ENCODE measurements at places on chromosomes 2 and 18.

DNA sequence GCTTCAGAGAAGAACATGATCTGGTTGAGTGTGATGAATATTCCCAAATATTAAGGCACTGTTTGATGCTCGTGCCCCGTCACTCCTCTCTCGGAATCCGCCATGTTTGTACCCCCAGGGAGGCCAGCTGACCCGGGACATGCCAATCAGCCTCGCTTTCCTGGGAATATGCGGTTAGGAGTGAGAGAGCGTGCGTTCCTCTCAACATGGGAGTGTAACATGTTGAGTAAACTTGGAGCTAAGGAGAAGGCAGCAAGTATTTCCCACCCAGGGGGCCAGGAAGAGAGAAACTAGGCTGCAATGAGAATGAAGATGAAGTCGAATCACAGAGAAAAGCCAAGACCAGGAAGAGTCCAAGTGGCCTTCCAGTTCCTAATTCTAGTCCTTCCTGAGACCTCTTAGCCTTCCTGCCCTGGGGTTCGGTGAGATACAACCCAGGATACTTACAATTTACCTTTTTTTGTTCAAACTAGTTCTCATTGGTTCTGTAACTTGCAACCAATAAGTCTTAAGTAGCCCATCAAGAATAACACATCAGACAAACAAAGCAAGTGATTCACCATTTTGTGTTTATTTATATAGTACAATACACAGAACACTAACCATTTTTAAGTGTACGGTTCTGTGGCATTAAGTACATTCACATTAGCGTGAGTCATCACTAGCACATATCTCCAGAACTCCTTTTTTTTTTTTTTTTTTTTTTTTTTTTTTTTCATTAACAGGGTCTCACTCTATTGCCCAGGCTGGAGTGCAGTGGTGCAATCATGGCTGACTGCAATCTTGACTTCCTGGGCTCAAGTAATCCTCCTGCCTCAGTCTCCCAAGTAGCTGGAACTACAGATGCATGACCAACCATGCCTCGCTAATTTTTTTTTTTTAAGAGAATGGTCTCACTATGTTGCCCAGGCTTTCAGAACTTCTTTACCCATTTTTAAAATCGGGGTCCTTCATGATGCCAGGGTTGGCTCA, 36.4 kb upstream of the SLC1A4 start:
- no peaks in the 10 kb centered on the region for H3K4me1 ChIP-seq
- no peak overlapping the region for H3K27ac ChIP-seq
- no peaks in the 10 kb centered on the region for H3K36me3 ChIP-seq

GRCh38 chr2:149679286-149679685, 91.7 kb upstream of the MMADHC start:
- no peaks in the 10 kb centered on the region for H3K27me3 ChIP-seq
- no peak overlapping the region for H3K27ac ChIP-seq
- DNase-seq: no peak
- H3K4me1 ChIP-seq: no peaks in the 10 kb centered on the region

DNA sequence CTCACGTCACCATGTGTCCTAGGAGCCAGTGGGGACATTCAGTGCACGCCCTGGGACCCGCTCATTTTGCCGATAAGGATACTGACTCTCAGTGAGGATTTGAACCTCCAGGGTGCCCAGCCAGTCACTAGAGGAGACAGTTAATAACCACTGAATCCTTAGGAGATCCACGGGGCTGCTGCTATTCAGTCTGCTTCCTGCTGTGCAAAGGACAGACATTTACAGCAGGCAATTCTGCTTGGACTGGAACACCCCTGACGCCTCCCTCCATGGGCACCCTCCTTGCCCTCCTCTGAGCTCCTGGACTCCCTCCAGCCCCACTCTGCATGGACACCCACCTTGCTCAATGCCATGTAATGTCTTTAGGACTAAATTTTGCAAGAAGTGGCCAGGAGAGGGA, 265.5 kb downstream of the EIPR1 start:
- H3K4me3 ChIP-seq: no peak overlapping the region
- H3K27ac ChIP-seq: no peak overlapping the region
- no peaks in the 10 kb centered on the region for H3K4me1 ChIP-seq
- no peaks in the 10 kb centered on the region for H3K27me3 ChIP-seq
- no peak for DNase-seq
- no peaks in the 10 kb centered on the region for H3K36me3 ChIP-seq

DNA sequence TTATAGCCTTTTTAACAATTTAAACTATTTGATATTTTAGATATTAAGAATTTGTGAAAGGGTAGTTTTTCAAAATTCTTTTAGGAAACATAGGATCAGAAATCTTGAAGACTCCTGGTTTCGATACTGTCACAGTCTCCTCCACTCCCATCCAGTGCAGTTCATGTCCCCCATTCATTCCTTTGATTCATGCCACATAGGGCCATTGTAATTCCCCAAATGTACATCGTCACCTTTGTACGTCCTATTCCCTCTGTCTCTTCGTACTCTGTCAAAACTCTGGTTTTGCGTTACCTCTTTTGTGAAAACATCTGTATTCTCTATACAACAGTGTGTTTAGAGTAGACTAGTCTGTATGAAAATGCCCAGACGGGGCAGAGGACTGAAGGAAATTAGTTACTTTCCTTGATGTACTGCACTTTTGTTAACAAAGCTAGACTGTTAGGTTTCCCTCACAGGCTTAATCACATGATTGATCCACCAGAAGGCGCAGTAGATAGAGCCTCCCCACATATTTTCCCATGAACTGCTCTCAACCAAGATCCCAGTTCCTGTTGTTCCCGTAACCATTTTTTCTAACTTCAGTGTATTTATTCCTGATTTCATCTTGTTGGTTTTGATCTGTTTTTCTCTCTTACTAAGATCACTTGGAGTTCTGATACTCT, 2.5 kb downstream of the MRPL35 start:
- no peak overlapping the region for H3K4me3 ChIP-seq
- H3K27ac ChIP-seq: no peak overlapping the region
- DNase-seq: no peak
- no peaks in the 10 kb centered on the region for H3K27me3 ChIP-seq

DNA sequence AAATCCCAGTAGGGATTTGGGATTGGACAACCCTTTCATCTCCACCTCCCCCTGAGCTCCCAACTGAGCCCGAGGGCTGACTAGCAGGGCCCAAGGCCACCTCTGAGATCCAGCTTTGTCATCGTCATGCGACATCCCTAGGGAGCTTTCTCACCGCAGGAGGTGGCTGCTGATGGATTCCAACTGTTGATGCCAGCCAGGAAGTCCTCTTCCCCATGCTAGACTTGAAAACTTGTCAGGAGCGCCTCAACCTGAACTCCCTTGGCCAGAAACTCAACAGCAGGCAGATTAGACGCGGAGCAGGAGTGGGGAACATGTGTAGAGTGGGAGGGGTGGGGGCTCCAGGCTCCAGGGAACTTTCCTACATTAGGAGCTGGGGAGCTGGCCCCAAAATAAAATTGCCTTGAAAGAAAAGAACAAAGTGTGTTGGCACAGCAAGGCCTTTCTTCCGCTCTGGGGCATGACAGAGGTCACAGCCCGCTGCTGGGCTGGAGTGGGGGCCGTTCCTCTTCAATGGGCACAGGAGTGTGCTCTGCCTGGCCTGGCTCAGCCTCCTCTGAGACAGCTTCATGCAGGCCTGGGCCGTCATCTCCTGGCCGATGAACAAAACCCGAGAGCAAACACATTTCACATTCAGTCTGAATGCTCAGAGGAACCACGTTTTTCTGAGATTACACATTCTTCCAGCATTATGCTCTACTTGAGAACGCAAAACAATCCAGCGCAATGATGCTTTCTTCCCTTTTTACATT, 34.5 kb downstream of the EMILIN2 start:
- DNase-seq: no peak
- no peak overlapping the region for H3K27ac ChIP-seq
- no peaks in the 10 kb centered on the region for H3K4me1 ChIP-seq

DNA sequence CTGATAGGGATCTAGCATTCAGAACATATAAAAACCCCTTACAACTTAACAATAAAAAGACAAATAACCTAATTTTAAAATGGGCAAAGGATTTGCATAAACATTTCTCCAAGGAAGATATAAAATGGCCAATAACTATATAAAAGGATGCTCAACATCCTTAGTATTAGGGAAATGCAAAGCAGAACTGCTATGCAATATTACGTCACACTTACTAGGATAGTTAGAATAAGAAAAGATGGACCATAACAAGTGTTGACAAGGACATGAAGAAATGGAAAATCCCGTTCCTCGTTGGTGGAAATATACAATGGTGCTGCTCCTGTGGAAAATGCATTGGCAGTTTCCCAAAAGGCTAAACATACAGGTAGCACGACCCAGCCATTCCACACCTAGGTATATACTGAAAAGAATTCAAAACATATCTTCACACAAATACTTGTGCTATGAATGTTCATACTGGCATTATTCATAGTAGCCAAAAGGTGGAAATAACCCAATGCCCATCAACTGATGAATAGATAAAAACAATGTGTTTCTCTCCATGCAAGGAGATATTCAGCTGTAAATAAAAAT, 48.2 kb upstream of the REV1 start:
- no peaks in the 10 kb centered on the region for H3K4me1 ChIP-seq
- H3K36me3 ChIP-seq: no peaks in the 10 kb centered on the region

DNA sequence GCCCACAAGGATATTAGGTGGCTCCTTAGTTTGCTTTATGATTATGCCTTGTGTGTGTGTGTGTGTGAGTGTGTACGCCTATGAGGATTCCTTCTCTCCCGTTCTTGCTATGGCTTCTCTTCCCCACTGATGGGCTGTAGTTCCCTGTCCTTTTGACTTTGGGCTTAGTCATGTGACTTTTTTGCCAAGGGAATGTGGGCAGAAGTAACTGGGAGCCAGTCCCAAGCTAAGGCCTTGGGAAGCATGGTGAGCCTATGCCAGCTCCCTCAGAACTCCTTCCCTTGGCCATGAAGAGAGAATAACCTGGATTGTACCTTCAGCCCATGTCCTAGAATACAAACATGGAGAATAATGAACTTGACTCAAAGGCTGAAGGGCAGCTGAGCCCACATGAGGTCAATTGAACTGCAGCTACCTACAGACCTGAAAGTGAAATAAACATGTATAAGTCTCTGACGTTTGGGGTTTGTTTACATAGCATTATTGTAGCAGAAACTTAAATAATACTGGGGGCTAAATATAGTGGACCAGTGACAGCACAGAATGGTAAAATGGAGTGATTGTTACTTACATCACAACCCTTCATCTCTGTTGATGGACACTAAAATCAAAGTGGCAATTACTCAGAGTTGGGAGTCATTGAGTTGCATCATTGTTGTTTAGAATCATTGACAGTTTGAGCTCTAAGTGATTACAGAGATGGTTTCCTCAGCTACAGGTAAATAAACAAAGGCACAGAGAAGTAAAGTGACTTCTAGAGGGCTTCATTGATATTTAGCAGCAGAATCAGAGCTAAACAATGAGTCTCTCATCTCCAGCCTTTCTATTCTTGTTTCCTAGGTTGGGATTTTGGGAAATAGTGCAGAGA, 15.3 kb upstream of the IL36G start:
- H3K4me3 ChIP-seq: no peak overlapping the region
- no peak overlapping the region for H3K27ac ChIP-seq
- no peaks in the 10 kb centered on the region for H3K36me3 ChIP-seq
- no peak for DNase-seq
- no peaks in the 10 kb centered on the region for H3K4me1 ChIP-seq

- no peak overlapping the region for H3K4me3 ChIP-seq
- no peak for DNase-seq
- no peak overlapping the region for H3K27ac ChIP-seq
- no peaks in the 10 kb centered on the region for H3K27me3 ChIP-seq
Observed at GRCh38 chr2:15120631-15121030, 440.5 kb downstream of the NBAS start.

GRCh38 chr18:28189400-28190239, 12.7 kb upstream of the CDH2 start:
- no peaks in the 10 kb centered on the region for H3K4me1 ChIP-seq
- H3K4me3 ChIP-seq: no peak overlapping the region

- H3K4me1 ChIP-seq: no peaks in the 10 kb centered on the region
- no peak overlapping the region for H3K4me3 ChIP-seq
- no peaks in the 10 kb centered on the region for H3K36me3 ChIP-seq
- H3K27me3 ChIP-seq: no peaks in the 10 kb centered on the region
- H3K27ac ChIP-seq: no peak overlapping the region
- no peak for DNase-seq
Observed at GRCh38 chr2:71551631-71551915, 98.2 kb downstream of the DYSF start.

DNA sequence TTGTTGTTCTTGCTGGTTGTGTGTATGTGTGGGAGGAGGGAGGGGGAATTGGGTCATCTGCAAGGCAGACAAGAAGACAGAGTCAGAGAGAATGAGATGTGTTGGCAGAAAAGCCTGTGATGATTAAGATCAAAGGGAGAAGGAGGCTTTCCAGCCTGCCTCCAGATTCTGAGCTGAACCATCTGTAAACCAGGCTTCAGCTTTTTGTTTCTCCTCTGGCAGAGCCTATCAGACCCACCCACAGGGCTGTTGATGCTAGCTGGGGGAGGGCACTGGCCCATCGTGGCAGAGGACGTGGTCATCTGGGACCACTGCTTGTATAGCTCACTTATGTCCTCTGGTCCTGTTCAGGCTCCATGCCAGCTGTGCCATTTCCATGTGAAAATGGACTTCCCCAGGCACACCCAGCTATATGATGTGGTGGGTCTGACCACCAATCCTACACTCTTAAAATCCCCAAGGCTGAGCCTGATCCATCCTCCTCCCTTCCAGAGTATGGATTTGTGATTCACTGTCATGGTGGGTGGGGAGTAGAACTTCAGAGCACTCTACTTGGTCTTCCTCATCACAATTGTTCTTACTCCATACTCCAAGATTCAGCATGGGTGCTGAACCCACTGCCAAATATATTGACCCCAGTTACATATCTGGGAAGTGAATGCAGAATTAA, 27.8 kb upstream of the COL6A3 start:
- H3K27me3 ChIP-seq: no peaks in the 10 kb centered on the region
- peaks cover 5% of the 10 kb centered on the region for H3K4me1 ChIP-seq
- no peak overlapping the region for H3K27ac ChIP-seq

GRCh38 chr2:207330912-207331311, 165.2 kb upstream of the KLF7 start:
- H3K4me1 ChIP-seq: no peaks in the 10 kb centered on the region
- H3K36me3 ChIP-seq: no peaks in the 10 kb centered on the region
- H3K27ac ChIP-seq: no peak overlapping the region
- H3K4me3 ChIP-seq: no peak overlapping the region
- no peak for DNase-seq
- no peaks in the 10 kb centered on the region for H3K27me3 ChIP-seq

- no peaks in the 10 kb centered on the region for H3K36me3 ChIP-seq
- no peak for DNase-seq
- no peak overlapping the region for H3K4me3 ChIP-seq
- no peak overlapping the region for H3K27ac ChIP-seq
- no peaks in the 10 kb centered on the region for H3K4me1 ChIP-seq
Observed at GRCh38 chr18:10329101-10329500, 125.3 kb upstream of the APCDD1 start.

DNA sequence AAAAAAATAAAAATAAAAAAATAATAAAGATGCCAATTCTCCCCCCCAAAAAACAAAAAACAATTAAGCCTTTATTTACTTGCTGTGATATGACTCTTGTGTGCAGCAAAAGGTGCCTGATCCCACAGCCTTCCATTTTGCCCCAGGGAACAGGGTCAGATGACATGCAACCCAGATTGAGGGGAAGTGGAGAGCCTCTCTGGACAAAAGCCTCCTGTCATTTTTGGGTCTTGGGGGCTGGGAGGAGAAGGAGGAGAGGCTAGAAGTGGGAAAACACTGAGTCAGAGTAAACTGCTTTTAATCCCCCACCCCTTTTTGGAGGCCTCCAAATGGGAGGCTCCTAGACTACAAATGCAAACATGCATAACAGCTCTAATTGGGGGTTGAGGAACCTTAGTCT, 46.6 kb upstream of the SCG2 start:
- H3K36me3 ChIP-seq: no peaks in the 10 kb centered on the region
- H3K4me1 ChIP-seq: 0 out of 2 replicates have a peak, but pooled peaks cover 2% of the 10 kb centered on the region
- H3K27me3 ChIP-seq: no peaks in the 10 kb centered on the region
